CD4-positive, CD25-positive, alpha-beta regulatory T cell (primary cell): ENCODE measurements at places on chromosomes 3 and 15. TPM values are rescaled to one million over a fixed set of nuclear protein-coding genes. Genes with fewer than 3 reads are reported as not detected.

RTP3 gene
- total RNA-seq, result not detected

GRCh38 chr3:32992310-32992686 lies 40.9 kb downstream of the CCR4 start:
- peak overlapping the region; percentile 67 for H3K4me3 ChIP-seq
- H3K27me3 ChIP-seq, result no peaks in the 10 kb centered on the region
- peaks cover 81% of the 10 kb centered on the region for H3K4me1 ChIP-seq
- no peak for DNase-seq

- no peak overlapping the region for H3K27ac ChIP-seq
- no peaks in the 10 kb centered on the region for H3K4me1 ChIP-seq
- no peak overlapping the region for H3K4me3 ChIP-seq
Observed at GRCh38 chr3:38588371-38588971, 61.0 kb downstream of the SCN5A start.

GRCh38 chr15:41655716-41656115 lies 4.5 kb upstream of the MGA start:
- no peak for DNase-seq
- peaks cover 11% of the 10 kb centered on the region for H3K27me3 ChIP-seq
- H3K27ac ChIP-seq, result no peak overlapping the region
- H3K4me1 ChIP-seq, result peaks cover 11% of the 10 kb centered on the region
- no peak overlapping the region for H3K4me3 ChIP-seq

GRCh38 chr15:41792000-41792637 lies 17.8 kb downstream of the MAPKBP1 start:
- H3K4me1 ChIP-seq, result peaks cover 13% of the 10 kb centered on the region
- no peak for DNase-seq
- no peaks in the 10 kb centered on the region for H3K36me3 ChIP-seq
- no peak overlapping the region for H3K4me3 ChIP-seq
